H1 (cell line): ENCODE measurements at places on chromosomes 12 and 14.

DNA sequence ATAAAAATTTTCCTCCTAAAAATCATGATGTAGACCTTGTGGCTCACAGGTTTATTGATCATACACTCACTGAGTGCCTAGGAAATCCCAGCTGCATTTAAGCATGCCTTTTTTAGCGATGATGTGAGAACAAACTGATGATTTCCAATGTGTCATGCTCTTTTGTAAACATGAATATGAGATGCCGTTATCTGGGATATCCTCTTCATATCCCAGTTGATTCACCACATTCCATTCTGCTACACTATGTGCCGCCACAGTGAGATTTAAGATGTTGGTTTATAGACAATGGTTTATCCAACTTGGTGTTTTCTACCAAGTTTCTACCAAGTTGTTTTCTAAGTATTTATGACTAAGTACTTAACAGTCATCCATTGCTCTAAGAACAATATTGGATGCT is 5.2 kb downstream of the OR4E1 start:
- no peak for DNase-seq

DNA sequence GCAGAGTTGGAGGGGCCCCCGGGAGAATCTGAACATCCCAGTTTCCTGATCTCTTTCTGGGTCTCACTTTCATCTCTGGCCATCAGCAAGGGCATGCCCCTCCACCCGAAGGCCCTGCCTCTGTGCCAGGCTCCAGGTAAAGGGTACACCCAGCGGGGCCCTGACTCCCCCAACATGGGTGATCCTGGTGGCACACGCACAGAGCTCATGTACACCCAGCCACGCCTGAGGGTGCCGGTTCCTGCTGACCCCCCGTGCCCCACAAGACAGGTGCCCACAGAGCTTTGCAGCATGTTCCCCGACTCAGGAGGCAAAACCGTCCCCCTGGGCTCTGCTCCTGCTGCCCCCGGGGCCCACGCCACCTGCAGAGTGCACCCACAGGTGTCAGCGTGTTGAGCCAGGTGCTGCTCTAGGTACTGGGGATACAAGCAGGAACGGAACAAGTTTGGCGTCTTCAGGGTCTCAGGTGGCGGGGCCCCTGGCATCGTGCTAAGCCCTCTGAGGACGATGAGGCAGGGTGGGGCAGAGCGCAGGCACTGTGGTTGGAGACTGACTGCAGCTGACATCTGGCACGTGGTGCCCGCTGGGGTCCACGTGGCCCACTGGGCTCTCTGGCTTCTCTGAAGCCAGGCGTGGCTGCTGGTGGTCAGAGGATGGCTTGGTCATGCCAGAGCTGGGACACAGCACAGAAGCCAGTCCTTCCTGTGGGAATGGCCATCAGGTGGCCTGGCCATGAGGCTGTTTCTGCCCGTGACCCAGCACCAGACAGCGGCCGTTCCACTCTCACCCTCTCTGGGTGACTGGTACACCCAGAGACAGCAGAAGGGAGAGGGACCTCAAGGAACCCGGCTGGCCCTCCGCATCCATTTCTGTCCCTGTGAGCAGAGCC is 13.8 kb downstream of the BAG5 start:
- DNase-seq = no peak

GRCh38 chr12:28869197-28869596 is 279.9 kb upstream of the FAR2 start:
- no peak for DNase-seq

GRCh38 chr12:79415746-79416435 is 274.9 kb downstream of the PAWR start:
- DNase-seq = no peak

DNA sequence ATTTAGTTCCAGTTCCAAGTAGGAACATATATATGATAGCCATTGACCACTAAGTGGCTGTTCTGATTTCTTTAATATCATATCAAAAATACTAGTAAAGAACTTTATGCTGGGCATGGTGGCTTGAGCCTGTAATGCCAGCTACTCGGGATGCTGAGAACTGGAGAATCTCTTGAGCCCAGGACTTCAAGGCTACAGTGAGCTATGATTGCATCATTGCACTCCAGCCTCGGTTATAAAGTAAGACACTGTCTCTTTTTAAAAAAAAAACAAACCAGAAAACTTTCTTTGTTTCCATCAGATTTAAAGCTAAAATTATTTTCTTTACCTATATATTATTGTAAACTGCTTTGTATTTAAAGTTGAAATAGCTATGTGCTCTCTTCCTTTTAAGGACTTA is 127.0 kb downstream of the SCAF11 start:
- DNase-seq = no peak

GRCh38 chr12:116043659-116044535 is 233.6 kb downstream of the MED13L start:
- no peak for DNase-seq

DNA sequence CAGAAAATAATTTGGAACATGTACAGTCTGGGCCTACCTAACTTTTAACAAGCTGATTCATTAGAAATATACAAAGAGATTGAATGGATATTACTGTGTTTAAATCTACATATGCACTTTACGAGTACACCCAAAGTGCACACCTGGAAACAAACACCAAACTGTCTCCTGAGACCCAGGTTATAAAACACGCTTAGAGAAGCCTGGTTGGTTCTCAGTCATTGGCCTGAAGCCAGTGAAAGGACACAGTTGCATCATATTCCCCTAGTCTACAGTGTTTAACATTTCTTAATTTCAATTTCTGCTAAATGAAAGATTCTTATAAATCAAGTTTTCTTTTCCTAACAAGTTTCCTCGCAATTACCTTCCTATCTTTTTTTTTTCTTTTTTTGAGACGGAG is 209.5 kb downstream of the FBXL14 start:
- no peak for DNase-seq

- DNase-seq = no peak
These were observed 17.8 kb downstream of the BRF1 start for GRCh38 chr14:105283028-105283427.

DNA sequence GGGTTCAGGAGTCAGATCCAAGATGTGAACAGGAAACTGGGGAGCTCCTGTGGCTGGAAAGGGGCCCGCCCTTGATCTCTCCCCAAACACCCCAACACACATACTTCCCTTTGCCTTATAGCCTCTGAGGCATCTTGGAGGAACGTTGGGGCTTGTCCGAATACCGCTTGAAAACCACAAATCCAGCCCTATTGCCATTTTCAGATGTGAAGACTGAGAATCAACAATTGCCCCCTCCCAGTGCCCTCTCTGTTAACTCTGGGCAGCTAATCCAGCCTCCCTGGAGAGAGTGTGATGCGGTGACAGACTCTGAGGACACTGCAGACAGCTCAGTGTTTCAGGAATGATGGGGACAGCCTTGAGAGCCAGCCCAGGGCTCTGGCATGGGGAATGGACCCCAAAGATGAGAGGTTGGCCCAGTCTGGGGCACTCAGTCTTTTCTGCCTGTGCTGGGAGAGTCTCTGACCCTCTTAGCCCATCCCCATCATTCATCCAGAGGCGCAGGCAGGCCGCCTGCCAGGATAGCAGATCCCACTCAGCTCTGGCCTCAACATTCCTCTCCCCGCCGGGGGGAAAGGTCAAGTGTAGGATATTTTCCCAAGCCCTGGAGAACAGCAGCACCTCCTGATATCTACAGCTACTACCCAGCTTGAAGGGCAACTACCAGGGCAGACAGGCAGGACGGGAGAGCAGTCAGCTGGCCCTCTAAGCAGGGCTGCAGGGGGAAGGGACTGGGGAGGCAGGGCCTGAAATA is 24.6 kb upstream of the LTBP2 start:
- DNase-seq = no peak

GRCh38 chr12:127293507-127294310 is 973.3 kb upstream of the TMEM132C start:
- DNase-seq = peak; percentile 44

DNA sequence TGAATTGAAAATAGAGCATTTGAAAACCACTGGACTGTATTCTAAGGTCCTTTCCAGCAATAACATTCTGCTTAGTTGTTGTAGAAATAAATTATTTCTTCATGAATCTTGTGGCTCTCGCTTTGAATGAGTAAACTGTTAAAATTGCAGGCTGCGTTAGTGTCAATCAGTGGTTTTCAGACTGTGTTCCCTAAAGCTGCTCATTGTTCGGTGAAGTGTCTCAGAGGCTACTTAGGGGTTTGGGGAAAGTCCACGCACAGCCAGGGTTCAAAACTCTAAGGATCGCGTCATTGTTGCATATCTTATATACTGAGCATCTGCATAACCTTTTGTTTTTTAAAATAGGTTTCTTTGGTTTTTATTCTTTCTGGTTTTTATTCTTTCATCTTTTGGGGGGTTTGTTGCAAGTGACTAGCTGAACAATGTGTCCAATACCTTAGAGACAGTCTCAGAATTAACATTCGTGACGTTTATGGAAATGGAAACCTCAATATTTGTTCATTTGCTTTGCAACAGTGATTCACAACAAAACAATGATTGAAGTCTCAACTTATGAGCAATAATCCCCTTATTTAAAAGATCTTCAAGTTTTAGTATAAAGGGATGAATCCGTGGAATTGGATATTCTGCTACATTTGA is 108.1 kb downstream of the TTLL5 start:
- DNase-seq = no peak

DNA sequence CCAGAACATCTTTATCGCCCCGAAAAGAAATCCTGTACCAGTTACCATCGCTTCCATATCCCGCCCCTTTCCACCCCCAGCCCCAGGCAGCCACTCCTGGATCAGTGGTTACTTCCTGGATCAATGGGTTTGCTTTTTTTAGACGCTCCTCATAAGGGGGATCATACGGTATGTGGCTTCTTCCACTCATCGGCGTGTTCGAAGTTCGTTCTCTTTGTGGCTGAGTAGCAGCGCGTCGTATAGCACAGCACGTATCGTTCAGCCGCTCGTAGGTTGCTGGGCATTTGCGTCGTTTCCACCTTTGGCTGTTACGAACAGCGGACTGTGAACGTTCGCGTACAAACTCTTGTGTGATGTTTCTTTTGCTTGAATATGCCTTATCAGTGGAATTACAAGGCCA is 1.8 kb downstream of the NOC4L start:
- DNase-seq = no peak

- no peak for DNase-seq
These were observed 67.2 kb upstream of the PLEKHG3 start for GRCh38 chr14:64636980-64637429.

DNA sequence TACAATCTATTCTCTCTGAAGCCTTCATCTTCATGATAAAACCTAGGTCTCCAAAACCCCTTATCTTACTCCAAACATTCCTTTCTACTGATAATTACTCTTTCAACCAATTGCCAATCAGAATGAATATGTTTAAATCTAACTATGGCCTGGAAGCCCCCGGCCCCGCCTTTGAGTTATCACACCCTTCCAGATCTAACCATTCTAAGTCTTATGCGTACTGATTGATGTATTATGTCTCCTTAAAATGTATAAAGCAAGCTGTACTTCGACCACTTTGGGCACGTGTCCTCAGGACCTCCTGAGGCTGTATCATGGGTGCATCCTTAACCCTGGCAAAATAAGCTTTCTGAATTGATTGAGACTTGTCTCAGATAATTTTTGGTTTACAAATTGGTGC is 14.4 kb downstream of the PABPN1 start:
- DNase-seq = no peak

- no peak for DNase-seq
These were observed 18.1 kb upstream of the SGPP1 start for GRCh38 chr14:63745858-63746425.
